ENCODE measurements at places on chromosomes 4 and X. TPM values are rescaled to one million over a fixed set of nuclear protein-coding genes. Genes with fewer than 3 reads are reported as not detected.
A peak's percentile ranks its signal among the peaks of the same experiment; 100 is the strongest.

The ANKRD37 gene
- 6.4 TPM for total RNA-seq

The PNMA3 gene
- 0.48 TPM for total RNA-seq

The ALAS2 gene
- total RNA-seq: not detected

The MAGEB1 gene
- not detected for total RNA-seq

The SMC1A gene
- total RNA-seq: 33.0 TPM

The HNRNPDL gene
- 69.1 TPM for total RNA-seq

- peaks cover 79% of the 10 kb centered on the region for H3K27me3 ChIP-seq
- no peak for DNase-seq
- peaks cover 69% of the 10 kb centered on the region for H3K4me1 ChIP-seq
- H3K27ac ChIP-seq: peak overlapping the region; percentile 91
- peak overlapping the region; percentile 60 for H3K4me3 ChIP-seq
These were observed 4.8 kb downstream of the PDGFRA start for GRCh38 chr4:54233697-54234496.

DNA sequence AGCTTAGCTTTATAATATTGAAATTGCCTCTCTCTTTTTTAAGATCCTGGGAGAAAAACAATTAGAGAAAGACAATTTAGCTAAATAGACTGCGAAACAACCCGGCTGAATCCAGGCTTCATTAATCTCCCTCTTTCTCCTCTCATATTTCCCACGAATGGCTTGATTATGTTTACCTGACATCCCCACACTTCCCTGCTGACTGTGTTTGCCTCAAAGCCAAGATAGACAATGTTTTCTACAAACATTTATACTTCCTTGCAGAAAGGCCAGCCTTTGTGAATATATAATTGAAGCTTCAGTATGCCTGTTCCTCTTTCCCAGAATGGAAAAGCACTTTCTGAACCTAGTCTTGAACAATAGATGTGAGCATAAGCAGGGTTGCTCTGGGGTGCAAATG is 566.8 kb downstream of the PDHA2 start:
- H3K27ac ChIP-seq: no peak overlapping the region
- H3K36me3 ChIP-seq: no peaks in the 10 kb centered on the region
- no peak overlapping the region for H3K4me3 ChIP-seq

- no peaks in the 10 kb centered on the region for H3K4me1 ChIP-seq
- H3K4me3 ChIP-seq: no peak overlapping the region
- no peaks in the 10 kb centered on the region for H3K27me3 ChIP-seq
These were observed 16.7 kb upstream of the ANKRD17 start for GRCh38 chr4:73275318-73275654.

- DNase-seq: no peak
- no peak overlapping the region for H3K27ac ChIP-seq
- no peaks in the 10 kb centered on the region for H3K27me3 ChIP-seq
- no peak overlapping the region for H3K4me3 ChIP-seq
- H3K4me1 ChIP-seq: no peaks in the 10 kb centered on the region
These were observed 73.5 kb downstream of the MSN start for GRCh38 chrX:65740909-65741308.

DNA sequence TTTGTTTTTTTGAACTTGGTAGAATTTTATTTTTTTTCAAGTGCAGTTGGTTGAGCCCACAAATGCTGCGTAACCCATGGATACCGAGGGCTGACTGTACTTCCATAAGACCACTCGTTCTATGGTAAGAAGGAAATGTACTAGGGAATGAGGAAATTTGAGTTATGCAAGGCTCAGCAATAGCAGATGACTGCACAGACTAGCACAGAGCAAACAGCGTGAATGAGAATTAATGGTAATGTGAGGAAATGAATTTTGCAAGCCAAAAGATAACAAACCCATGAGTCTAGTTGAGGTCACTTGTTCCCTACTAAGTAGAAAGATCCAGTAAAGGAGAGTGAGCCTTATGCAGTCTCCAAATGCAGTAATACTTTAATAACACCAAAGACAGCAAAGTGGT is 17.4 kb downstream of the GSPT2 start:
- H3K27me3 ChIP-seq: no peaks in the 10 kb centered on the region
- no peak overlapping the region for H3K27ac ChIP-seq
- no peaks in the 10 kb centered on the region for H3K4me1 ChIP-seq
- H3K4me3 ChIP-seq: no peak overlapping the region
- H3K36me3 ChIP-seq: no peaks in the 10 kb centered on the region
- DNase-seq: no peak

- H3K27me3 ChIP-seq: no peaks in the 10 kb centered on the region
- peaks cover 10% of the 10 kb centered on the region for H3K36me3 ChIP-seq
- no peak for DNase-seq
- no peaks in the 10 kb centered on the region for H3K4me1 ChIP-seq
These were observed 22.5 kb upstream of the GPR34 start for GRCh38 chrX:41666251-41666650.

DNA sequence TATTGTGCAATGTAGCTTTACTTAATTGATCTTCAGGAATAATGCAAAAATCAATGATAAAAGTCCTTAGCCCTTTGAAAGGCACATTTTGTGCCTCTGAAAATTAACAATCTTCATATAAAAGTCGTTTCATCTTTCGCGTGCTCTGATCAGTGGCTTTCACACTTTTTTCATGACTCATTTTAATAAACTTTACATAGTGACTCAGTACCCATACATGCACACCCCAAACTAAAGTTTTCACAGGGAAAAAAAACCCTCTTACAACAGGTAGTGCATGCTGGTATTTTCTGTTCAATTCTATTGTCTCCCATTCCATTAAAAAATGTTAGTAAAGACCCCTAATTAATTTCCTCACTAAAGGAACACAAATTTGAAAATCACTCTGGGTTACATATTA is 21.5 kb downstream of the RWDD4 start:
- H3K36me3 ChIP-seq: no peaks in the 10 kb centered on the region
- H3K27ac ChIP-seq: no peak overlapping the region
- no peak for DNase-seq
- no peak overlapping the region for H3K4me3 ChIP-seq
- H3K4me1 ChIP-seq: no peaks in the 10 kb centered on the region

DNA sequence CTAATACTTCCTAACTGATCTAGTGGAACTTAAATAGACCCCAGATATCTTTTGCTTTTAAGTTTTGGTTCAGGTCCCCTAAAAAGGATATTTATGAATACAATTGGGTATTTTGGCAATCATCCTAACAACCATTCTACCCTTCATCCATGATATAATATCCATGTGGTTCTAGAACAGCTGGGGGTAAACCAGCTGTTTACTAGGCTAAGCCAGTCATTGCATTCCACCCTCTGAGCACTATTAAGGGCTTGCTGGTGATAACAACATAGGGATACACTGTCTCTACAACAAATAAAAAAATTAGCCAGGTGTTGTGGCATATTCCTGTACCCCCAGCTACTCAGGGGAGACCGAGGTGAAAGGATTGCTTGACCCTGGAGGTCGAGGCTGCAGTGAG is 54.8 kb upstream of the MAPK10 start:
- no peak overlapping the region for H3K27ac ChIP-seq
- DNase-seq: no peak
- no peaks in the 10 kb centered on the region for H3K27me3 ChIP-seq
- no peaks in the 10 kb centered on the region for H3K36me3 ChIP-seq
- no peaks in the 10 kb centered on the region for H3K4me1 ChIP-seq

GRCh38 chr4:126859872-126860271 is 772.9 kb upstream of the INTU start:
- no peaks in the 10 kb centered on the region for H3K27me3 ChIP-seq
- no peaks in the 10 kb centered on the region for H3K36me3 ChIP-seq
- H3K4me1 ChIP-seq: no peaks in the 10 kb centered on the region
- DNase-seq: no peak
- no peak overlapping the region for H3K4me3 ChIP-seq
